Fibroblast of pulmonary artery (primary cell): ENCODE measurements at places on chromosomes 1 and 21.

DNA sequence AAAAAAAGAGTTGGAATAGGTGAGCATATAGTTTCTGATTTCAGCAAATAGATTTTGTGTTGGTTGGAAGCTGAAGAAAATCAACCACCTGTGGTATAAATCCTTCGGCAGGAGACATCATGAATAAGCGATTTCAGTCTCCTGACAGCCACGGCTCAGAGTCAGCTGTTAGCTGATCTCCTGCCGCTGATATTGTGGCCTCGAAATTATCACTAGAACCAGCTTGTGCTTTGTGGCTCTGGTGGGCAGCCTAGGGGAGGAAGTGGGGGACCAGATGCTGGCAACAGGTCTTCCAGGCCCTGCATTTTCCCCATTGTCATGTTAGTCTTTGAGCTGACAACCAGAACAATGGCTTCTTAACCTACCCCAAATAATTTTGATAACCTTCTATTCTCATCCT is 842 bp upstream of the GCSAML start:
- DNase-seq = no peak

GRCh38 chr21:21547368-21547953 is 549.3 kb downstream of the NCAM2 start:
- DNase-seq = peak; percentile 11

DNA sequence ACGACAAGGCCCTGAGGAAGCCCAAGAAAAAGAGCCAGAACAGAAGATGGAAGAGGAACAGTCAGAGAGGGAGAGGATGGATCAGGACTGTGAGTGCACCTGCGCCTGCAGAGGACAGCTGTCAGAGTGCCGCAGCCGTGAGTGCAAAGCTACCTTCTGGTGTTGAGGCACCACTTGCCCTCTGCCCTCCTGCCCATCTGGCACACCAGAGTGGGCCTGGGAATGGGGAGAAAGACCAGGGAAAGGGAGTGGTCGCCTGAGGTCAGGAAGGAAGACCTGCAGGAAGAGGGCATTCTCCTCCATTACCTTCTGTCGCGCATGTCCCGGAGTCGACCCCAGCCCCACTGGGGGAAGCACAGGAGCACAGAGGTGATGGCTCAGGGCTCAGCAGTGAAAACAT is 26.2 kb downstream of the VASH2 start:
- DNase-seq = no peak

DNA sequence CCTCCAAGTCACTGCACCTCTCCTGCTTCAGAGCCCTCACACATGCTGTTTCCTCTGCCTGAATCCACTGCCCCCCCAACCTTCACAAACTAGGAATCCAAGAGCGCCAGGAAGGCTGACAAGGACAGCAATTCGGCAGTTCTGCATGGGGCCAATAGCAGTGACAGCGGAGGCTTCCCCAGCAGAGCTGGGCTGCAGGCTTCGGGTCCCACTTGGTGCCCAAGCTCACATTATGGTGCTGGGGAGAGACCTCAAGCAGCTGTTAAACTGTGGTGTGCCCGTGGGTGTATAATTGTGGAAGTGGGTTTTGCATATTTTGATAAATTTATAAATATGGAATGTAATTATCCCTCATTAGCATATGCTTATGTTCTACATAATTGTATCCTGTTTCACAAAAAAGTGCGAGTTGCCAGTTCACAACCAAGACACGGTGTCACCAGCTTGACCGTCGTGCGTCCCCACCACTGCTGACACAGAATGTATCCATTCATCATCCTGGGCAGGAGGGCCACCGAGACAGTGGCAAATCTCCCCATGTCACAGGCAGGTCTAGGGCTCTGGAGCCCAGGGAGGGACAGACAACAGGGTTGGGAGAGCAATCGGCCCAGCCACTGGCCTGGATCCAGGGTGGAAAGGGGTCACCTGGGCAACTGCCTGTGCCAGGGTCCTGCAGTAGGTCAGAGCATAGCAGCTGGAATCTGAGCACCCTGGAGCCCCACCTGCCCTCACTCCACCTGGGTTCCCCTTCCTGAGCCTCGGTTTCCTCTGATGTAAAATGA is 81.6 kb downstream of the MATN1 start:
- no peak for DNase-seq

GRCh38 chr1:236515443-236515958 is 8.3 kb upstream of the LGALS8 start:
- no peak for DNase-seq

DNA sequence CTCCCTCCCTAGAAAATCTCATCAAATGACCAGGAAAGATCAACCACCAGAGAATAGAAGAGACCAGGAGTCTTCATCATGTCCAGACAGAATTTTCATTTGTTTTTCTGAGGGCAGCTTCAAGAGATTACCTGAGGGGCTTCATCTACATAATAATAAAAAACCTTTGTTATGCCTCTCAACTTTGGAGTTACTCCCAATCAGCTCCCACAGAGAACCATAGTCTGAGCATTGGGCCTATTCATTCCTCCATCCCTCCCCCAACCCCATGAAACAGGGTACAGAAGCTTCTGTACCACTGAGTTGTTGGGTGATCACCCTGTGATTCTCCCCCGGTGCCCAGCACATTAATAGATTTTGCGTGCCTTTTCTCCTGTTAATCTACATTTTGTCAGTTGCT is 53.3 kb upstream of the PRRC2C start:
- DNase-seq = no peak

DNA sequence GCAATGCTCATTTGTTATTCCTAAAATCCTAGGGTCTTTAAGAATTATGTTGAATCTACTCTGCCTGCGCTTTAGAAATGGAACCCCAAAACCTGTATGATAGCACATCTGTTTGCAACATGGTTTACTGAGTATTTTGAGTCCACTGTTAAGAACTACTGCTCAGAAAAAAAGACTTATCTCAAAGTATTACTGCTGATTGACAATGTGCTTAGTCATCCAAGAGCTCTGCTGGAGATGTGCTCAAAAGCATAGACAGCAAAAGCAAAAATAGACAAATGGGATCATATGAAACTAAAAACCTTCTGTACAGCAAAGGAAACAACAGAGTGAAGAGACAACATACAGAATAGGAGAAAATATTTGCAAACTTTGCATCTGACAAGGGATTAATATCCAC is 107.0 kb downstream of the CTH start:
- DNase-seq = no peak

DNA sequence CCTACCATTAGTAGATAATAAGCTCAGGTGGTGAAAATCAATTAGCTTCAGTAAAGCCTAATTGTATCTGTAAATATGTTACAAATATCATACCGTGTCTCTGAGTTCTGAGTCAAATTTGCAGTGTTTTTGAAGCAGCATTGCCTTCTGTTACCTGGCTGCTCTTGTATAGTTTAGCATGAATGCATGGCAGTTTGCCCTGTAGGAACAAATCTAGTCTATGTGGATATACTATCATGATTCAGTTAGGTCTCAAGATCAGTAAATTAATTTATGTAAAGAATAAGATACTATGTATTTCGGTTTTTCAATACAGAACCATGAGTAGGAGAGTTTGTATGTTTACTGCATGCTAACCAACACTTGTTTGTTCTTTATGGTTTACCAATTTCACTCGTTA is 240.6 kb upstream of the C1orf105 start:
- no peak for DNase-seq

DNA sequence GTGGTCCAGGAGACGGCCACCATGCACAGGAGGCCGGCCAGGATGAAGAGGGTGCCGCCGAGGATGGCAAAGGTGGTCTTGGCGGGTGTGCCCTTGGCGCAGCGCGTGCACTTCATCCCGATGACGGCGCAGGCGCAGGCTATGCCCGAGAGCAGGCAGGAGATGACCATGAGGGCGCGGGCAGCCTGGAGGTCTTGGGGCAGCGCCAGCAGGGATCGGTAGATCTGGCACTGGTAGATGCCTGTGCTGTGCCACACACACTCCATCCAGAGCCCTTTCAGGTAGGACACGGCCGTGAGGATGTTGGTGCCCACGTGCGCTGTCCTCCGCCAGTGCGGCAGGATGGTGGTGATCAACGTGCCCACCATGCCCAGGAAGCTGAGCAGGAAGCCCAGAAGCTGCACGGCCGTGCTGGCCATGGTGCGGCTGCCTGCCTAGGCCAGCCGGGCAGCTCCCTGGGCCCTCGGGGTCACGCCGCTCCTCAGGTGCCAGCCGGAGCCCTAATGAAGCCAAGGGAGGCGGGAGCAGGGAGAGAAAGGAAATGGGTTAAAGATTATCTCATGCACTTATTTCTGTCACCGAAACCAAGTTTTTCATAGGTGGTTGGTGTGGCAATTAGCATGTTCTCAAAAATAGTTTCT is 18.5 kb downstream of the CLDN14 start:
- DNase-seq = no peak

- DNase-seq = no peak
Observed at GRCh38 chr1:100267284-100267683, 1.3 kb downstream of the RTCA start.

DNA sequence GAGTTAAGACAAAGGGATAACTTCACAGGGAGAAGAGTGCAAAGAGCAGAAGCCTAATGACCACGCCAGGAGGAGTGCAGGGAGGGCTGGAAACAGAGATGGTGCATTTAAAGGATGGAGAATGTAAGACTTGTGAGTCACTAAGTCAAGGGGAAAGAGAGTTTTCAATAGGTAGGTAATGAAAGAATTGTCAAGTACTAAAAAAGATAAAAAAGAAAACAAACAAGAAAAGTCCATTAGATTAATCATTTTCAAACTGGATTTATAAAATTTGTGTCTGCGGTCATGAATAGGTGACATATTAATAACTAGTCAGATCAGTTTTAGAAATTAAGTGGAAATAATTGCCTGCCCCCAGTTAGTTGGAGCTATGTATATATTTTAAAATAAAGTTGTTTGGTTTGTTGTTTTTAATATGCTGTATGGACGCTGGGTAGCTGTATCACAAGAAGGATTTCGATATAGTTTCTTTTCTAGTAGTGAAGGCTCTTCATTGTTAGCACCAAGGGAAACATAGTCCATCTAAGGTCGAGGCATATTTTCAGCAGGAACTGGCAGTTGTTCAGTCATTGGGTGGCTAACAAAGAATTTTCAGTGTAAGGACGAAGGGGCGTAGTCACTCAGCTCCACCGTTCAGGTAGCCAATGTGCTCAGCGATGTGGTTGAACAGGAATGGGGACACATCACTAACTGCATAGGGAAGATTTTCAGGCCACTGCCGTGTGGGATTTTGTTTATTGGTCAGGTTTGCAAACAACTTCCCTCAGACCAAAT is 203.0 kb downstream of the TGFB2 start:
- DNase-seq = no peak

GRCh38 chr1:169130683-169131082 is 24.2 kb downstream of the ATP1B1 start:
- no peak for DNase-seq

DNA sequence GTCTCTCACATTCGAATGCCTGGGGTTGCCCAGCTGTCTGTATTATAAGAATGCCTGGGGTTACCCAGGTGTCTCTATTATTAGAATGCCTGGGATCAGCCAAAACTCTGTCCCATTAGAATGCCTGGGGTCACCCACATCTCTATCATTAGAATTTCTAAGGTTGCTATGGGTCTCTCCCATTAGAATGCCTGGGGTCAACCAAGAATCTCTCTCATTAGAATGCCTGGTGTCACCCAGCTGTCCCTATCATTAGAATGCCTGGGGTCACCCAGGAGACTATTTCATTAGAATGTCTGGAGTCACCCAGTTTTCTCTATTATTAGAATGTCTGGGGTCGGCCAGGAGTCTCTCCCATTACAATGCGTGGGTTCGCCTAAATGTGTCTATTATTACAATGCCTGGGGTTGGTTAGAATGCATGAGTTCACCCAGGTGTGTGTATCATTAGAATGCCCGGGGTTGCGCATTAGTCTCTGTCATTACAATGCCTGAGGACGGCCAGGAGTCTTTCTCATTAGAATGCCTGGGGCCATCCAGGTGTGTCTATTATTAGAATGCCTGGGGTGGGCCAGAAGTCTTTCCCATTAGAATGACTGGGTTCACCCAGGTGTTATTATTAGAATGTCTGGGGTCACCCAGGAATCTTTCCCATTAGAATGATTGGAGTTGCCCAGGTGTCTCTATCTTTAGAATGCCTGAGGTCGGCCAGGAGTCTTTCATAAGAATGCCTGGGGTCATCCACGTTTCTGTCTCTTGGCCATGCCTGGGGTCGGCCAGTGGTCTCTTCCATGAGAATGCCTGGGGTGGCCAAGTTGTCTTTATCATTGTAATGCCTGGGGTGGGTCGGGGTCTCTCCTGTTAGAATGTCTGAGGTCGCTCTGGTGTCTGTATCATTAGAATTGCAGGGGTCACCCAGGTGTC is 59.6 kb downstream of the RNF187 start:
- DNase-seq = no peak

- DNase-seq = peak; percentile 27
Observed at GRCh38 chr1:215911406-215911968, 344.4 kb downstream of the KCTD3 start.

DNA sequence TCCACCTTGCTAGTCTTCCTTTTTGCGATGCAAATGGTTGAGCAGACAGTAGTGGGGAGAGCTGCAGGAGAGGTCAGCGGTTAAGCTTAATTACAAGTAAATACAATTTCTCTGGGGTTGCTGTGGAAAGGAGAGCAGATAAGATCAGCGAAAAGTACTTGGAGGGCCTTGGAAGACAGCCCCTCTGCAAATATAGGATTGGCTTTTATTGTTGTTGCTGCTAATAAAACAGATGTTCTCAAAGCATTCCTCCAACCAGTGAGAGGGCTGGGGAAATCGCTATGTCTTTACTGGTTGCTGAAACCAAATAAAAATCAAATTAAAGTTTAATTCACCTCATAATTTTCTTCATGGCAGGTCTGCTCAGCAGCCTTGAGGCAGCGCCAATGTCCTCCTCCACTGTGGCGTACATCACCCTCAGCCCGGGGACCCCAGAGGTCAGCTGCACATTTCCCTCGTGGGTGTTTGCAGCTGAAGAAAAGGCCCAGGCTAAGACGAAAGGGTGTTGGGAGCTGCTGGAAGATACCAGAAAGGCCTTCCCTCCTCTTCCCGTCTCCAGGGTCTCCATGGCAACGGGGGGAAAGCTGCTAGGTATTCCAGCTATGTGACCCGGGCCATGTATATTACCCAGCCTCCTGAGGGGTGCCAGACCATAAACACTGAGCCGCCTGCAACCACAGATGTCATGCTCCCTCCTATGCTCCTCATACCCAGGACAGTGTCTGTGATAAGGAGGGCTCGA is 54.6 kb upstream of the POU2F1 start:
- DNase-seq = no peak

DNA sequence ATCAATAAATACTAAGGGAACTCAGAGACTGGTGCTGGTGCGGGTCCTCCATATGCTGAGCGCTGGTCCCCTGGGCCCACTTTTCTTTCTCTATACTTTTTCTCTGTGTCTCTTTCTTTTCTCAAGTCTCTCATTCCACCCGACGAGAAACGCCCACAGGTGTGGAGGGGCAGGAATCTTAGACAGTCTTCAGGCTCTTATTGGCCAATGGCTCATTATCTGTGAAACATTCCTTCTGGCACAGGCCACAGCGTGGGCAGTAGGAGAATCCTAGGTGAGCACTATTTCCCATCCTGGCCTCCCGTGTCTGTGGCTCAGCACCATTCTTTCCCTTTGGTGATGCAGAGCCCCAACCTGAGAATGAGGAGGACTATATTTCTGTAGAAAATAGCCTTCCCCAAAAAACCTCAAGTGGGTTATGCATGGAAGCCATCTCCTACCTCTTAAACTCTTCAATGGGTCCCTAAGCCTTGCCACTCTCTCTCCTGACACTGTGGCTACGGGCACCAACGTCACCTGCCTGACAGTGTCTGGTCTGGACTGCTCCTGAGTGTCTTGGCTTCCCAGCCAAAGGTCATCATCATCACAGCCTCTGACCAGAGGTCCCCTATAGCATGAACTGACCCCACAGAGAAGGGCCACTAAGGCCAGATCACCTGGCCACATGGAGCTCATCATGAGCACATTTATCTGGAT is 6.2 kb upstream of the SLAMF1 start:
- DNase-seq = no peak
